ENCODE measurements at places on chromosomes 5 and 9. TPM values are rescaled to one million over a fixed set of nuclear protein-coding genes. Genes with fewer than 3 reads are reported as not detected.

- H3K27ac ChIP-seq = no peak overlapping the region
- no peaks in the 10 kb centered on the region for H3K36me3 ChIP-seq
- no peaks in the 10 kb centered on the region for H3K27me3 ChIP-seq
- no peak overlapping the region for H3K4me3 ChIP-seq
- no peaks in the 10 kb centered on the region for H3K4me1 ChIP-seq
Observed at GRCh38 chr5:5046680-5047502, 93.2 kb upstream of the ADAMTS16 start.

- no peak for DNase-seq
- no peaks in the 10 kb centered on the region for H3K4me1 ChIP-seq
- H3K4me3 ChIP-seq = no peak overlapping the region
- no peaks in the 10 kb centered on the region for H3K27me3 ChIP-seq
- no peaks in the 10 kb centered on the region for H3K36me3 ChIP-seq
Observed at GRCh38 chr5:96316017-96316416, 117.0 kb downstream of the PCSK1 start.

DNA sequence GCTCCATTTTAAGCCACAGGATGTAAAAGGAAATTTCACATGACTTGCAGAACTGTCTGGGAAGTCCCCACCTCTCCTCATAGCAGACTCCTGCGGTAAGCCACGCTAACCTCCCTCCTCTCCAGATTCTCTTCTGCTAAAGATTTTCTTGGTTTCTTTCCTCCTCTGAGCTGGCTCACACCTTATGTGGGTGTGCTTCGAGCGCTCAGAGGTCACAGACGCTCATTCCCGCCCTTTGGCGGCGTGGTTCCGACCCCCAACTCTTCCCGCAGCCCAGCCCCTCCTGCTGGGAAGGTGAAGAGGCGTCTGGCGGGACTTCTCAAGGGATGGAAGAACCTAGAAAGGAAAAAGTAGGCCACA is 32.9 kb upstream of the CDK20 start:
- no peak overlapping the region for H3K27ac ChIP-seq
- DNase-seq = no peak
- H3K27me3 ChIP-seq = no peaks in the 10 kb centered on the region
- H3K4me3 ChIP-seq = no peak overlapping the region
- no peaks in the 10 kb centered on the region for H3K4me1 ChIP-seq
- no peaks in the 10 kb centered on the region for H3K36me3 ChIP-seq

- DNase-seq = no peak
- no peak overlapping the region for H3K4me3 ChIP-seq
- H3K27ac ChIP-seq = no peak overlapping the region
- no peaks in the 10 kb centered on the region for H3K27me3 ChIP-seq
- no peaks in the 10 kb centered on the region for H3K4me1 ChIP-seq
Observed at GRCh38 chr9:16387382-16387781, 483.1 kb downstream of the BNC2 start.

DNA sequence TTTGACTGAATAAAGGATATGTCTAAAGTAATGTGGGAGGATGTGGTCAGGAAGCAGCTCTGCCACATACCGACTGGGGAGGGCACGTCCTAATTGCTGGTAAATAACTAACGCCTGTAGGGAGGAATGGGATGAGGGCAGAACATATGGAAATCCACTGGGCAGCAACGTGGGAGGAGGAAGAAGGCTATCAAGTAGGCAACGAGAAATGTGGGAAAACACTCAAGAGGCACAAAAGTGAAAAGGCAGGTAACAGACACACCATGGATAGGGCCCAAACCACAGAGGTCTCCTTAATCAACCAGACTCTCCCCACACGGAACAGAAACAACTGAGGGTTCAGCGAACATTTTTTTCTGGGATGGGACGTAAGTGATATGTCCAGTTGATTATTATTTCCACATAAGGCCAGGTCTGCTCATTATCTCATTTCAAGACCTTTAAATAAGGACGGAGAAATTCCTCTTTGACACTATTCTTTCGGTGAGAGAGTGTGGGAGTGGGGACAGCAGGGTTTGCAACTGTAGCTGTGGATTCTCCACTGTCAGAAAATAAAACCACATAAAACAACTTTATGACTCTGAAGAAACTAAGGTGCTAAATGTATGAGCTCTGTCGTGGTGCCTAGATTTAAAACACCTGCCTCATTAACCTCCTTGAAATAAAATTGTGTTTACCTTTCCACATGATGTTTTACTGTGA is 17.0 kb downstream of the IARS1 start:
- peaks cover 21% of the 10 kb centered on the region for H3K36me3 ChIP-seq
- H3K4me3 ChIP-seq = no peak overlapping the region
- H3K27ac ChIP-seq = no peak overlapping the region
- no peaks in the 10 kb centered on the region for H3K4me1 ChIP-seq
- H3K27me3 ChIP-seq = no peaks in the 10 kb centered on the region

DNA sequence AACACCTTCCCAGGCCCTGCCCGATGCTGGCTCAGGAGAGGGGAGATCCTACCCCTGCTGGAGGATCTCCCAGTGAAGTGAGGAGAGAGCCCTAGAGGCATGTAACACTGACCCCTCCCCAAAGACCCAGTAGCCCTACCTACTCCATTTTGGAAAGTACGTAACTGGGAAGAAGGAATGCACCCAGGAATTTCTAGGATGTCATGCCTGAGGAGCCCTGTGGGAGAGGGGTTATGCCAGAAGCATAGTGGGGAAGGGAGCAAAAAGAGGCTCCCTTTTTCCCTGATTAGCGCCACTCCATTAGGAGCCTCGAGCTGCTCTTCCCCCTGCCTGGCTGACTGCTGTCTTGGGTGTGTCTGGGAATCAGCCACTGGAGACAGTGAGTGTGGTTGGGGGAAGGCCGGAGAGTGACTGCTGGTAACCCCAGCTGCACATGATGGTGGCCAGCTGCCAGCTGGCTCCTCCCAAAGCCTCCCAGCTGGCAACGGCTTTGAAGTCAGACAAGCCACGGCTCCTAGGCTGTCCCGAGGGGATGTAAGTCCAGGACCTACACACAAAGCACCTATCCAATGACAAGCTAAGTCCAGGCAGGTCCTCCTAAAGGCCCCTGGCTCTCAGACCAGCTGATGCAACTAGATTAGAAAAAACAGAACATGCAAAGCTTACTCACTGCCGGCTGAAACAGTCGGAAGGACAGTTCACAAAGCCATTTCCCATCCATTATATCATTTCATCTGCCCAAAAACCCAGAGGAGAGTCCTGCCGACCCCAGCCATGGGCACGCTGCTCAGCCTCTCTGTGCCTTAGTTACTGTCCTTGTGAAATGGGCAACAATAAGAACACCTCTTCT is 136.5 kb upstream of the ABCA1 start:
- peak overlapping the region; percentile 54 for H3K27ac ChIP-seq
- H3K27me3 ChIP-seq = no peaks in the 10 kb centered on the region
- no peaks in the 10 kb centered on the region for H3K36me3 ChIP-seq
- no peak overlapping the region for H3K4me3 ChIP-seq
- no peaks in the 10 kb centered on the region for H3K4me1 ChIP-seq
- DNase-seq = peak; percentile 88

GRCh38 chr9:90508940-90509339 is 133.7 kb downstream of the DIRAS2 start:
- H3K4me3 ChIP-seq = no peak overlapping the region
- DNase-seq = no peak
- H3K4me1 ChIP-seq = no peaks in the 10 kb centered on the region
- H3K36me3 ChIP-seq = no peaks in the 10 kb centered on the region
- no peaks in the 10 kb centered on the region for H3K27me3 ChIP-seq
- no peak overlapping the region for H3K27ac ChIP-seq

GRCh38 chr9:136679431-136679941 is 7.8 kb downstream of the AGPAT2 start:
- H3K4me3 ChIP-seq = no peak overlapping the region
- no peaks in the 10 kb centered on the region for H3K27me3 ChIP-seq
- no peaks in the 10 kb centered on the region for H3K36me3 ChIP-seq
- DNase-seq = no peak

DNA sequence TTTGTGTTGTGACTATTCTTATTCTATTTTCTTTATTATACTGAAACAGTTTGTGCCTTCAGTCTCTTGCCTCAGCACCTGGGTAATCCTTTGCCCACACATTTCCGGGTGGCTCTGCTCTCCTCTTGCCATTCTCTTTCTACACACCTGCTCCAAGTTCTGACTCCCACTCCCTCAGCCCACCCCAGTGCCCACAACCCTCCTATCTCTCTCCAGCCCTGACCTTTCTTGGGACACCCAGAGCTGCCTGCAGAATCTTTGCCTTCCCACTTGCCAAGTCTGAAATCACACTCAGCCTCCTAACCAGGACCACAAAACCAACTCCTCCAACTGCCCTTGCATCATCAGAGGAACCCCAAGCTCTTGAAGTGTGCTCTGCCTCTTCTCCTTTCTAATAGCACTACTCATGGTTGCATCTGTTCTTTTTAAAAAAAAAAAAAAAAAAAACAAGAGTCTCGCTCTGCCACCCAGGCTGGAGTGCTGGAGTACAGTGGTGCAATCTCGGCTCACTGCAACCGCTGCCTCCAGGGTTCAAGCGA is 4.1 kb downstream of the SWI5 start:
- no peak overlapping the region for H3K4me3 ChIP-seq
- H3K27ac ChIP-seq = no peak overlapping the region
- H3K36me3 ChIP-seq = no peaks in the 10 kb centered on the region
- no peaks in the 10 kb centered on the region for H3K4me1 ChIP-seq
- DNase-seq = no peak
- H3K27me3 ChIP-seq = no peaks in the 10 kb centered on the region

Gene CMYA5
- total RNA-seq = 5.9 TPM

Gene DOLPP1
- 5.1 TPM for total RNA-seq

Gene FAM81B
- not detected for total RNA-seq
